T-helper 2 cell (primary cell): ENCODE measurements at places on chromosomes 12 and 14.

DNA sequence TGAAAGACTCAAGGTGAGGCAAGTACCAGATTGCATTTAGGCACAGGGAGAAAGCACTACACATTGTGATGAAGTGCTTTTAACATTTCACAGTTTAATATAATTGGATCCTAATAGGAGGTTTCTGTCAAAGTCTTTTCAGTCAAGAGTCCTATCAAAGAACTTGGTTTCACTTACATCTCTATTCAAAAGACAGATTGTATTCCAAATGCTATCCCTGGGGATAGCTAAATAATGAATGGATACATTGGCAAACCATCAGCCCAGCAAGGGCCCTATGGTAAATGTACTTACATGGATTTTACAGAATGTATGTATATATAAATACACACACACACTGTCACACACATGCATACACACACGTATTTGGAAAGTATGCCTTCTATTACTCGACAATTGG, 655.5 kb upstream of the FLRT2 start:
- no peak for DNase-seq

DNA sequence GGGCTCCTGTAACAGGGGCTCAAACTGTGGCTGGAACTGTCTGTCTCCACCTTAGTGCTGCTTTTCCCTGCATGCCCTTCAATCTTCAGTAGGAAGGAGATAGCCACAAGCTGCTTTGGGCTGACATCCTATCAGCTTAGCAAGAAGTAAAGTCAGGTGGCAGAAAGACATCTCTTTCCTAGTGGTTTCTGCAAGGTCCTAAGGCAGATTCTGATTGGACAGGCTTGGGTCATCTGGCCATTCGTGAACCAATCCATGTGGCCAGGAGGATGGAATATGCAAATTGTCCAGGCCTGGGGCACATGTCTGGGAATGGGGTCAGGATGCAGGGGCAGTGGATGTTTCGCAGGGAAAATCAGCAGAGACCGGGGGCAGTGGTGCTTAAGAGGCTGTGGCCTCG, 5.2 kb downstream of the RITA1 start:
- DNase-seq: no peak

GRCh38 chr14:67426161-67426560, 14.2 kb upstream of the PLEK2 start:
- DNase-seq: no peak

- DNase-seq: no peak
Observed at GRCh38 chr14:25381498-25381897, 331.6 kb upstream of the STXBP6 start.

- no peak for DNase-seq
Observed at GRCh38 chr14:68775614-68776126, 17.2 kb downstream of the ZFP36L1 start.

- DNase-seq: no peak
Observed at GRCh38 chr12:107541001-107541705, 144.4 kb upstream of the PWP1 start.
